ENCODE measurements at places on chromosomes 4 and X.

GRCh38 chr4:866761-867390, 40.9 kb upstream of the CPLX1 start:
- DNase-seq: no peak

- no peak for DNase-seq
Observed at GRCh38 chr4:87042986-87043820, 108.4 kb downstream of the AFF1 start.

- no peak for DNase-seq
Observed at GRCh38 chr4:155704841-155705404, 38.3 kb downstream of the GUCY1A1 start.

DNA sequence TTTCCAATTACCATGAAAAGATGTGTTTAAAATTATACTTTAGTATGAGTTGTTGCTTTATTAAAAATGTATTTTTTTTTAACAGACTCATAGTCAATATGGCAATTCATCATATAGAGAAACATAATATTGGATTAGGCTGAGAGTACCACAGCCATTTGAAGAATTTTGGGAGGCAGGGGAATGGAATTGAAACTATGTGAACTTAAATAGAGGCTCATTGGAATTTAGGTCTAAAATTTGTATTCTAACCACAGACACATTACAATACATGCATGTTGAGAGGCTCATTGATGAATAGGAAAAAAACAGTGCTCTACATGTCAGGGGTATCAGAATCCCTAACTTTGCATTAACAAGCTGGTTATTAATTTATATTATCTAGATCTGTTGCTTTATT, 269.6 kb downstream of the DKK2 start:
- no peak for DNase-seq

DNA sequence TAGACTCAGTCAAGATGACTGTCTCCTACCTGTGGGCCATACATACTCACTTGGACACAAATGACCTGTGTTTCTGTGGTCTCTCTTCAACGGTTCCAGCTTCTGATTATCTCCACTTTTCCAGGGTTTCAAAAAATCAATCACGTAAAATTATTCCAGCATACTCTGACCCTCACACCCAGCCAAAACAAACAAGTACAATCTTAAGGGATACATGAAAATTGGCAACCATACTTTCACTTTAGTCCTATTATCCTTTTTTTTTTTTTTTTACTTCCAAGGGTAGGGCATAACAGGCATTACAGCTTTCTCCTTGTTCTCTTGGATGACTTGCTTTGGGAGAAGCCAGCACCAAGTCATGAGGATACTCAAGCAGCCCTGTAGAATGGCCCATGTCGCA, 225.8 kb upstream of the GALNT7 start:
- no peak for DNase-seq

DNA sequence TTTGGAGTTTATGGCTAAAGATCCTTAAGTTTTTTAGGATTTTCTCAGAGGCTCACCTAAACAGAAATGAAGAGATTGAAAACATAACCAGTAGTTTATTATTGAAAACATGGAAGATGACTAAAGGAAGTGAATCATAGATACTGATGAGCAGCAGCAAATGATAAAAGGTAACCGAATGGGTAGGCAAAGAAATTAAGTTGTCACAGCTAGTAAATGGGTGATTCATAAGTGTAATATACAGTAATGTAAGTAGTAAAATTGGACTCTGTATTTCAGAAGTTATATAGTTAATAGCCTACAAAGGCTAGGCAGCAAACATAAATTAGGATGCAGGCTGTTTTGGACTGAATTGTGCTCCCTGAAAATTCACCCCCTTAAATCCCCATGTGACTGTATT, 59.0 kb upstream of the ADGRA3 start:
- no peak for DNase-seq

- DNase-seq: no peak
Observed at GRCh38 chr4:14084598-14084997, 457.1 kb upstream of the BOD1L1 start.

DNA sequence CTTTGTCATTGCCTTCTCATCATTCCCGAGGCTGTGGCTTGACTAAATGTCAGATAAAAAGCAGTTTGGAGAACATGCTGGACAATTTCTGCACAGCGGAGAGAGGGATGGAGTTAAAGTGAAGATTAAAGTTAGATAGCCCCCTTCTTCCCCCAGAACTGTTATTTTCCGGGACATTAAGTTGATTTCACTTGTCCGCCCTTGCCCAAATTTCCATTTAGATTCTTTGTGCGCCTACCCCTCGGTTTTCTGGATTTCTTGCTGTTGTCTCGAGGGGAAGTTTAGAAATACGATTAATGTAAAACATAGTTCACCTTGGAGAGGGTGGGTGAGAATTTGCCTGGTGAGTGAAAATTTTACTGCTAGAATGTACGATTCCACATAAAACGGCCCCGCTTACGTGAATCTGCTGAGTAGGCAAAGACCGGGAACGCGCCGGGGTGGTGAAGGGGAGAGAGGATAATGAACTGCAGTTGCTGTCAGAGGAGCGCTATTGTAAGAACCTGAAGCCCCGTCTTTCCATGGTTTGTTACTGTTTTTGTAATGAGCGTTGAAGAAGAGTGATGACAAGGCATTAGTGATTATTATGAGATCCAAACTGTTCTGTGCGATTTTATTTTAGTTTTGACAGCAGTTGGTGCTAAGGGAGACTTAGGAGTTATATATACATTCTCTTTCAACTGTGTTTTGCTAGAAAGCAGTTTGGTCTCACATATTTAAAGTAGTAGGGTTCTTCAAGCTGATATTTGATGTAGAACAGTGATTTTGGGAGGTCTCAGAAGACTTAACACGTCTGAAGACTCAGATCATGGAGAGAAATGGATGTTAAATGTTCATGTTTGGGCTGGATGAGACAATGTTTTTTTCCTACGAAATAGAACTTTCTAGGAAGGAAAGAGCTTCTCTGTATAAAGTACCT, 73.0 kb downstream of the AFF1 start:
- DNase-seq: peak; percentile 50

DNA sequence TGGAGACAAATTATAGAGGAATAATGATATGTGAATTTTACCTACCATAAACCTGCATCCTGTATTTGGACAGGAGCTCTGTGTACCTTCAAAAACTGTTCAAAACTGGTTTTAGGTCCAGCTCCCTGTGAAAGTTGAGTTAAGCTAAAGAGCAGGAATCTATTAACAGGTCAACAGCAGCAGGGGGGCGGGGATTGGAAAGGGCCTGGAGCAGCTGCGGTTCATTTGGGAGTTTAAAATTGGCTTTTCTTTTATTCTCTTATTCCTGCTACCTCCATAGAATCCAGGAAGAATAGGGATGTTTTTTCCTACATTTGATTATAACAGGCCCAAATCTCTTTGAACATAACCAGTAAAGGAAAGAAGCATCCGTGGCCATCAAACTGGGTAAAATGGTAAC, 23.8 kb downstream of the SHROOM3 start:
- no peak for DNase-seq

- DNase-seq: no peak
Observed at GRCh38 chr4:8324640-8325239, 55.2 kb downstream of the HTRA3 start.

- DNase-seq: no peak
Observed at GRCh38 chr4:35250331-35250730, 994.0 kb downstream of the ARAP2 start.

DNA sequence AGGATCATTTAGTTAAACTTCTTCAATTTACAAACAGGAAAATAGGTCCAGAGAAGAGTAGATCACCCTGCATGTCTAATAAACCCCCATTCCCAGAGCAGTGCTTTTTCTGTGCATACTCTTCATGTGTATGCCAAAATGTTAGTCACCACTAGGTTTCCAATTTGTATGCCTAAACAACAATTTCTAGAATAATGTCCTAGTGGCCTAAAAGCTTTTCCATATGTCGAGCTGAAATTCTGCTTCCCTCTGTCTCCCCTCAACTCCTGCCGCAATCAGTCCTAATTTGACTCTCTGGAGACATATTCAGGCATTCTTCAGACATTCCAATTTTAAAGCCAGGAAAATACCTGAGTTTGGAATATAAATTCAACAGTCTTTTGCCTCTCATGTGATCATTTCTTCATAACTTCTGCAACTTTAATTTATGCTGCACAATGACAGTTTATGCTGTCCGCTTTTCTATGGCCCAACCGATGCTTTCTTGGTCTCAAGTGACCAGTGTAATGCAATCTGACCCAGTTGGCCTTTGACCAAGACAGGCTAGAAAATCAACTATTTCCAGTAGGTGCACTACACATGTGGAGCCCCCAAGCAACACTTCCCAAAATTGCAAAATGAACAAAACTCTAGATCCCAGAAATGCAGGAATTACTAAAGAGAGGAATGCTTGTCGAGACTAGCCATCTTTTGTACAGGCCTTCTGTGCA, 122.9 kb upstream of the FMR1 start:
- DNase-seq: no peak

DNA sequence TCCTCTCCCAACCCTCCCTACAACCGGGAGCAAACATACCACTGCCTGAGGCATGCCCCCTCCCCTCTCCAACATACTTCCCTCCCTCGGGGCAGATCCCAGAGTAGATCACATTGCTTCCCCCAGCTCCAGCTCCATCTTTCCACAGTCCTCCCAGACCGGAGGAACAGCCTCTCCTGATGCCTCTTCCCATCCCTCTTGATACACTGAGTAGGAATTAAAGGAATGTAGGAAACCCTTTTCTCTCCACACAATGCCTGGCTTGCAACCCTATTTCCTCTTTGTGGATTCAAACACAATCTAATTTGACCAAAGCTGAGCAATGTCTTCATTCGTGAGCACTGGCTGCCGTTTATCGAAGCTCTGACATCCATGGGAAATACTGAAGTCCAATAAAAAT, 339.8 kb downstream of the BCOR start:
- no peak for DNase-seq

GRCh38 chr4:130056286-130056685, 960.3 kb downstream of the C4orf33 start:
- DNase-seq: no peak

Measured in CD4-positive, alpha-beta memory T cell (primary cell).